ENCODE measurements at places on chromosomes 4 and X. TPM values are rescaled to one million over a fixed set of nuclear protein-coding genes. Genes with fewer than 3 reads are reported as not detected.
A peak's percentile ranks its signal among the peaks of the same experiment; 100 is the strongest.

DNA sequence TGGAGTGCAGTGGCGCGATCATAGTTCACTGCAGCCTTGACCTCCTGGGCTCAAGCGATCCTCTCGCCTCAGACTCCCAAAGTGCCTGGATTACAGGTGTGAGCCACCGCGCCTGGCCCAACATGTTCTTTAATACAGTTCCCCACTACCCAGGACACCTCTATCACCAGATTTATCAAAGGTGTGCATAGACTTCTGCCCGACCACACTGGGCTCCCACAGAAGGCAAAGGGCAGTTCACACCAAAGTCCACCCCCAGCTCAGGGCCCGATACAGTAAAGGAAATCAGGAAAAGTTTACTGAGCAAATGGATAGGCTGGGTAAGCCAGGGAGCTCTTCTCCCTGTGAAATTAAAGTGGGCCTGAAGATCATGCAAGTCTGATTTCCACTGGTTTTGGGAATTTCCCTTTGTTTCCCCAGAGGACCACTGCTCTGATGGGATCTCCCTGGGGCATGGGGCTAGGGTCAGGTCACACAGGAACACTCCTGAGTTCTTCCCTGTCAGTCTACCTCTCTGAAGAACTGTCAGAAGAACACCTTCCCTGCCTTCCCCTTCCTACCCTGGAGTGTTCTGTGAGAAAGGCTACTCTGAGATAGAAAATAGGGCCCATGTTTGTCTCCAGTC is 17.7 kb upstream of the PIM2 start:
- DNase-seq, result no peak

Gene XK
- total RNA-seq, result not detected

Gene CFI
- not detected for total RNA-seq

DNA sequence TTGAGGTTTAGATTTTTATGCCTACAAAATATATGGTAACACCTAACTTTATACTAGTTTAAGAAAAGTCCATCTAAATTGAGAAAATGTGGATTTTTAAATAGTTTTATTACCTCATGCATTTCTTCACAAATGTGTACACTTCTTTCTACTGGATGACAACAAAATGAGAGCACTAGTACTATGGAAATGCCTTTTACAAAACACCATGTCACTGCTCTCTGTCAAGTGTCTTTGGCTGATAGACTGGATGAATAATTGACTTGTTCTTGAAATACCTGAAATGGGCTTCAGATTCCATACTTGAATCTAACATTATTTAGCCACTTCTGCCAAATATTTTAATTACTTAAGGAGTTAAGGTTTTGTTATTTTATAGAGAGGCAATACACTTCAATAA is 49.5 kb downstream of the AMELX start:
- DNase-seq, result no peak

DNA sequence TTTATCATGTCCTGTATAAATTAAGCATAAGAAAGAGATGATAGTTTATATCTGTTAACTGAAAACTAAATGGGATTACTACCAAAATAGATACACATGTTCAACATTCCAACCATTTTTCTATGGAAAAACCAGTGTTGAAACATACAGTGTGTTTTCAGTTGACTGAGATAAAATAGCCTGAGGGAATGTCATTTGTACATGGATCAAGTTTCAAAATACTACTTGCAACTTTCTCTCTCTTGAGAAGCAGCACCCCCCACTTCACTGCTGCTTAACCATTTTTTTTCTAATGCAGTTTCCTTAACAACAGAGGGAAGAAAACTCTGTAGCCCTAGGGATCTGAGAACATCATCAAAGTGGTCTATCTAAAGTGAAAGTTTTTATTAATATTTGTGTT is 70.8 kb downstream of the NPNT start:
- no peak for DNase-seq

DNA sequence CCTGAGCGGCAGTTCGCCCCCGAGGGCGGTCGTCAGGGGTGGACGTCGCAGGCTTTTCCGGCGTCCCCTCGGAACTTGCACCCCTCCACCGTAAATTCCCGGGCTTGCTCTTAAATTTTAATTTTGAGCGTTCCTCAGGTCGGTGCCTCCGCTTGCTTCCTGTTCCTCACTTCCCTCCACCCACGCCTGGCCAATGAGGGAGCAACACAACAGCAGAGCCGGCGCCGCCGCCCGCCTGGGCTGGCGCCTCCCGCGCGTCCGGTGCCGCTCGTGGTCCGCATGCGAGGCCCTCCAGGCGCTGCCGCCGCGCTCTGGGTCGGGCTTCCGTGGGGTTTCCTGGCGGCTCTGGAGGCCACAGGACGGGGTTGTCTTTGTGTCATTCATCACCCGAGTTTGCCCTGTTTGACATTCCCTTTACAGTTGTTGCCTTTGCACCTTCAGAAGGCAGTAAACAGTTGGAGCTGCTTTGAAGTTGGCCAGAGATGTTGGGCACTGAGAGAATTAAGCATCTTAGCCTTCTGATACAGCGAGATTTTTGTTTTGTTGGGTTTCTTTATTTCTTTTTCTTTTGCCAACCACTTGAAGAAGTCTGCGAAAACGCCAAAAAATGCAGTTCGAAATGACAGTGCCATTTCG is 692 bp downstream of the SPCS3 start:
- DNase-seq, result peak; percentile 86

Gene PLXNA3
- total RNA-seq, result 64.1 TPM

GRCh38 chr4:51932261-51932660 is 87.9 kb downstream of the LRRC66 start:
- no peak for DNase-seq

- no peak for DNase-seq
Measured at GRCh38 chrX:47176101-47176740, 17.4 kb upstream of the UBA1 start.

- no peak for DNase-seq
Measured at GRCh38 chr4:185626798-185627197, 91.5 kb upstream of the PDLIM3 start.

Gene POLN
- total RNA-seq, result 3.2 TPM

DNA sequence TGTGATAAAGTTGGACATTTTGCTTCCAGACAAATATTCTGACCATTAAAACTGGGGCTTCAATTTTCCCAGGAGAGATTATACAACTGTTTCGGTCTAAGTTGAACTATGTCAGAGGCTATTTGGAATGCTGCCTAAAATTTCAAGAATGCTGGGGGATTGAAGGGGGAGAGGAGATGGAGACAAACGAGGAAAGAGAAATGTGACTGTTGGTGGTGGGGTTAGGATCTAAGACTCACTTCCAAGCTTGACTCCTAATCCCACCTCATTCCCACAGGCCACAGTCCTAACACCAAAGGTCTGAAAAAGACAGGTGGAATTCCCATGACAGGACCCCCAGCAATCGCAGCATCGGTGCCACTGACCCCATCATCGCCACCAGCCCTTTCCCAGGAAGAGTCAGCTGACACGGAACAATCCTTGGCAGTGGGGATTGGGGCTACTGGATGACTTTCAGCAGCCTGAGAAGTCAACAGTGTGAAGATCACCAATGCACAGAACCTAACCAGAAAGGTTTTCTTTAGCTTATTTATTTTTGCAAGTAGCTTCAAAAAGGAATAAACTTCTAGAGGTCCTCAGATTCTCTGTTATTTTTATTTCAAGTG is 74.0 kb upstream of the PRSS48 start:
- no peak for DNase-seq

DNA sequence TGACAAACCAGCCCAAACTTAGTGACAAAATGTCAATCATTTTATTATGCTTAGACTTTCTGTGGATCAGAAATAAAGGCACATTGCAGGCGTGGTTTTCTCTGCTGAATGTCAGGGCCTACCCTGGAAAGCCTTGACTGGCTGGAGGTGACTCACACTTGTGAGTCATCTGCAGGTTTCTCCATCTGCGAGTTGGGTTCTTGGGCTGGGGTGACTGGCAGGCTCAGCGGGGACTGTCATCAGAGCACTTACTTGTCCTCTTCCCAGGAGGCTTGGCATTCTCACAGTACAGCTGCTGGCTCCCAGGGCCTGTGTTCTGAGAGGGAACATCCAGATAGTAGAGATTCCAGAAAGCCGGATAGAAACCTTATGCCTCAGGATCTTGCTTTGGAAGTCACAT is 153.8 kb upstream of the AGA start:
- no peak for DNase-seq

GRCh38 chr4:40572692-40573310 is 56.9 kb downstream of the RBM47 start:
- DNase-seq, result no peak

DNA sequence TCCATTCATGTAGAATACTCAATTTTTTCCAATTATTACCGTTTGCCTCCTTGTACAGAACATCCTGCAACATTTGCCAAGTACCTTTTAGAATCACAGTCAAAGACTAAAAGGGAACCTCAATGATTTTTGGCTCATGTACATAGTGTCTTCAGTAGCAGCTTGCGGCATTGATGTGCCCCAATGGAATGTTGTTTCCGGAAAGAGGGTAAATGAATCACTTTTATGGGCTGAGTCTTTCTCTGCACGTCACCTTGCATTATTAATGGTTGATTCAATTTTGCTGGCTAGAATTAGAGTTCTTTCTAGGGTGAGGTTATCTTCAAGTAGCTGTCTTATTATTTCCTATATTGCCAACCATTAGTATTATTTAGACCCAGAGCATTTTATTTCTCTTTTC is 116.9 kb upstream of the GABRA2 start:
- DNase-seq, result no peak

GRCh38 chrX:129842510-129843208 is 1.0 kb downstream of the ZDHHC9 start:
- DNase-seq, result no peak

DNA sequence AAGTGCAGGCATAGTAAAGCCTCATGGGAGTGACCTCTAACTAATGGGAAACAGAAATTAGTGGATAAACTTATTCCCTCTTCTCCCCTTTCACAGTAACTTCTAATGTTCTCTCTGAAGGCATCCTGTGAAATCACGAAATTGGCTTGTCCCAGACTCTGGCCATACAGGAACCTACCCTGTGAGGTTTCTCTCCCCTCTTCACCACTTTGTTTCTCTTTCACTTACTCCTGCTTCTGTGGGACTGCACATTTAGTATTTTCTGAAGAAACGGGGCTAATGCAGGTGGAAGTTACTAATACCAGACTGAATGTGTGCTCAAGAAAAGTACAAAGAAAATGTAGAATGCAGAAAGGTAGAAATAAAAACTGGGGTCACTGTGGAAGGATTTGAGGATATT is 20.0 kb downstream of the ZNF330 start:
- DNase-seq, result no peak

DNA sequence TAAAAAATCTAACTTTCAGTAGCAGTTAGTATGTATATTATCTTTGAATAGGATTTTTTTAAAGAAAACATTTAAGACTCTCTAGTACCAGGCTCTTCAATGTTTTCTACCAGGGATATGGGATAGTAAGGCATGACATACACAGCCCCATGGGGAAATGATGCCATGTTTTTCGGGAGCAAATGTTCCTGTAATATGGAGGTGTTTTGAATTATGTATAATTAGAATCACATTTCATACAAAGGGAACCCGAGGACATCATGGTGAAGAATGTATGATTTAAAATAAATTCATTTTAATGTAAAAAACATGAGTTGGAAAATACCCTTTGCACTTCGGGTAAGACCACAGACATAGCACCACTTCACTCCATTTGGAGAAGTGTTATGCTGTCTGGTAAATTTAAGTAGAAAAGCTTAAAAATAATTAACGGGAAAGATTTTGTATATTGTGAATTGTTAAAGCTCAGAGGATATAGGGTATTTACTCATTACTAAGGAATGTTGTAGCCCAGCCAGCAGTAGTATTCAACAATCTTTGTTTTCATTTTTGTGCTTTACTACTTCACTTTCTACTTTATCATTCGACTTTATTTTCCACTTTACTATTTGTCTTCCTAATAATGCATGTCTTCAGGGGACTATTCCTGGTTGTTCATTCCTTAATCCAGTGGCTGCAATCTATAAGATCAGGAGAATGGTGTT is 2050.7 kb downstream of the ARAP2 start:
- DNase-seq, result no peak

DNA sequence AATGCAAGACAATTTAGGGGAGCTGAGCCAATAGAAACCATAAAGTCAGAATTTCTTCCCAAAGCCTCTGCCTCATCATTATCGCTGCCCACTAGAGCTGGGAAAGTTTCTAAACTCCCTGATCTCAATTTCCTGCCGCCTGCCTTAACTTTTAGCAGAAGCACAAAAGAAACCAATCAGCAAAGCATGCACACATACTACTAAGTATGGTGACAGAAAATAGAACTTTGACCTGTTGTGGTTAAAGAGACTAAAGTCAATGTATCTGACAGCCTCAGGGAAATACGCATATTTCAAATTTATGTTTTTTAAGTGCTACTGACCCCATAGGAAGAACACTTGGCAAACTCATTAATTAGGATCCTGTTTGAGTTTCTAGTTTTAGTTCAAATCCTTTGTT is 10.1 kb downstream of the STK26 start:
- no peak for DNase-seq

Gene NHS
- total RNA-seq, result 1.2 TPM

Gene SPOCK3
- not detected for total RNA-seq

GRCh38 chrX:149611623-149612175 is 16.6 kb upstream of the HSFX2 start:
- DNase-seq, result no peak

DNA sequence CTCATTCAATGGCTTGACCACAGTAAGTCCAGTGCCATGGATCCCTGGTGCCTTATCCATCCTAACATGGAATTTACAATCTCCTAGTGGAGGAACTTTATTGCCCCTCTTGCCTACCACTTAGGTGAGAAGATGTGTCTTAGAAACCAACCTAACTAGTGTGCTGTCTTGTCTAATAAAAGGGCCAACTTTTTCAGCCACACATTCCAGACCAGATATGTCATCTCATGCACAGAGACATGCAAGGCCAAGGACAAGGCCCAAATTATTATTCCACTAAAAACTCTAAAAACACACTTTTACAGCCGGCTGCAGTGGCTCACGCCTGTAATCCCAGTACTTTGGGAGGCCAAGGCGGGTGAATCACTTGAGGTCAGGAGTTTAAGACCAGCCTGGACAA is 10.6 kb upstream of the PRDX4 start:
- no peak for DNase-seq

Gene CYTL1
- not detected for total RNA-seq

- no peak for DNase-seq
Measured at GRCh38 chrX:66162331-66162822, 1.7 kb upstream of the HEPH start.

DNA sequence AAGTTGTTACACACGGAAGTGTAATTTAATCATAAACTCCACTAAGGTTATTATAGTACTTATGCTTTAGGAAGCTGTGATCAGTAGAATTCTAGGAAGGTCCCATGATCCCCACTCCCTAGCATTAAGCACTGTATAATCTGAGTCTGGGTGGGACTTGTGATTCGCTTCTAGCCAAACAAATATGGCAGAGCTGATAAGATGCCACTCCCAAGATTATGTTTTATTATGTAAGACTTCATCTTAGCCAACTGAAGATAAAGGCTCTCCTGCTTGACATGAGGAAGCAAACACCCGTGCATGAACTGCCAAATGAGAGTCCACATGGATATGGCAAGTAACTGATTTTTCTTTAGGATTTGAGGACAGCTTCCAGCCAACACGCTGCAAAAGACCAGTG is 186.4 kb upstream of the NDST3 start:
- DNase-seq, result no peak

Gene TBX22
- total RNA-seq, result not detected

Gene FAM9B
- total RNA-seq, result not detected

GRCh38 chrX:79161655-79162054 is 17.2 kb downstream of the GPR174 start:
- DNase-seq, result no peak

Gene MBNL3
- 30.7 TPM for total RNA-seq

- no peak for DNase-seq
Measured at GRCh38 chrX:49226946-49227345, 6.2 kb downstream of the CACNA1F start.
